ENCODE measurements at places on chromosomes 4 and X.

DNA sequence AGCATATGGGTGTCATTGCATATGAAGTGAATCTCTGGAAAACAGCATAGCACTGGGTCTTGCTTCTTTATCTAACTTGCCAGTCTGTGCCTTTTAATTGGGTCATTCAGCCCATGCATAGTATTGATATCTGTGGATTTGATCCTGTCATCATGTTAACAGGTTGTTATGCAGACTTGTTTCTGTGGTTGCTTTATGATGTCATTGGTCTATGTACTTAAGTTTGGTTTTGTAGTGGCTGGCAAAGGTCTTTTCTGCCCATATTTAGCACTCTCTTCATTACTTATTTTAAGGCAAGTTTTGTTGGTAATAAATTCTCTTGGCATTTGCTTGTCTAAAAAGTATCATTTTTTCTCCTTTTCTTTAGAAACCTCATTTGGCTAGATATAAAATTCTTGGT, 221.1 kb upstream of the ITM2A start:
- no peak for DNase-seq

DNA sequence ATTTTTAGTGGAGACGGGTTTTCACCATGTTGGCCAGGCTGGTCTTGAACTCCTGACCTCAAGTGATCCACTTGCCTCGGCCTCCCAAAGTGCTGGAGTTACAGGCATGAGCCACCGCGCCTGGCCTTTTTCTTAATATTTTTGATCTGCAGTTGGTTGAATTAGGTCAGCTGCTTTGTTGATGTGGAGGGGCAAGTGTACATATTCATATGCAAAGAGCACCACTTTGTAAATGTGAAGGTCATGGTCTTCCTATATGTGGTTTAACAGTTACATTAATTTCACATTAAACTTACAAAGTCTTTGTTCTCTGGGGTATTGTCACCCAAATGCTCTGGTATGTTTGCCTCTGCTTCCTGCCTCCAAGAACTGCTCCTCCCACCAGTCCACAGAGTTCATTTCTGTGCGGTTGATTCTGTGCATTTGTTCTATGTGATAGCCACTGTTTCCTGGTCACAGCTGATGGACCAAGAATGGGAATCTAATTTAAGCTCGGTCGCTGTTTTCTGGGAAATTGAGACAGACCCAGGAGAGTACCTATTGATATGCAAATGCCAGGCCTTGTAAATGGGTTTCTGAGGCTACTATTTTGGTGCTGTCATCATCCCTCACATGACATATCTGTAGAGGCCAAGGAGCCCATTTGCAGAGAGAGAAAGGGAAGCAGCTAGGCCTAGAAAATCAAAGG, 26.9 kb upstream of the HPSE start:
- DNase-seq, result no peak

DNA sequence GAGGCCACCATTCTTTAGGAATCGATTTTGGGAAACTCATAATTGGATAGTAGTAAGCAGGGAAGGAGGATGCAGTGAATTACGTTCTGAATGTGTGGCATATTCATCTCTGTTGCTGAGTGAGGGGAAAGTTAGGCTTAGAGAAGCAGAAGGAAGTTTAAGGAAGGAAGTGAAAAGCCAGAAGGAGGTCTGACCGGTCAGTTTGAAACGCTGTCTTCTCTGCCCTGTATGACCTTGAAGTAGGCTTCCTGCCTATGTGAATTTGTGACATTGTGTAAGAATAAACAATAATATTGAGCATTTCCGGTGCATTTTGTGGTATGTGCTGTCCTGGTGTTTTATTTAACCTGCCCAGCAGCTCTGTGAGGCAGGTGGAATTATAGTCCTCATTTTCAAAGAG, 67.3 kb downstream of the PDLIM5 start:
- no peak for DNase-seq

GRCh38 chr4:76589402-76589801, 154.4 kb downstream of the SHROOM3 start:
- no peak for DNase-seq

DNA sequence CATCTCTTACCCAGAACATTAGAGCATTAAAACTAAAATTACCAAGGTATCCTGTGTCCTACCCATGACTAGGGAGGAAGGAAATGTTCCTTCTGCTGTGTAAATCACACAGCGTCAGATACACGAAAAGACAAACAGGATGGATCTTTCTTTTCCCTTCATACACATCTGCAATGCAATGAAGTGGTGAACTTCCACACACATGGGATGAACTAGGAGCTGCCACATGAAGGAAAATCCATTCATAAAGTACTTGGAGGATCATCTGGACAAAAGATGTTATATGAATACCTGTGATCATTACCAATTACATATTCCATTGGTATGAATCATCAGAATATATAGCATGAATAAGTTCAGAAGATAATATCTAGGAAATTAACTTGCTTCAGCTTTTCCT, 46.2 kb downstream of the LDB2 start:
- no peak for DNase-seq
